ENCODE measurements at places on chromosomes 3 and 15. TPM values are rescaled to one million over a fixed set of nuclear protein-coding genes. Genes with fewer than 3 reads are reported as not detected.

GRCh38 chr3:162863579-162863978 lies 1367.0 kb downstream of the OTOL1 start:
- DNase-seq: no peak

BNC1 gene
- total RNA-seq: 7.7 TPM

DNA sequence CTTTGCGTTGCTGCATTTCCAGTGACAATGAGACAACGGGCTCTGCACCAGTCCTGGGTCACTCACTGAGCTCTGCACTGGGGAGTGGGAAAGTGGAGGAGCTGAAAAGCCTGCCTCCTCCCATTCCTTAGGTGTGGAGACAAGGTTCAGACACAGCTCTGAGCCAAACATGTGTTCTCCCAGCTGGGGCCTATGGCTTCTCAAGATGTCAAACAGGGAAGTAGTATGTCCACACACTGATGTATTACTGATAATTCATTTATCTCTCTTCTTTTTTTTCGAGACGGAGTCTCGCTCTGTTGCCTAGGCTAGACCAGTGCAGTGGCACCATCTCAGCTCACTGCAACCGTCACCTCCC lies 90.2 kb upstream of the SLC4A7 start:
- no peak for DNase-seq

GRCh38 chr3:49422379-49423248 lies at the start of gene AMT:
AMT (minus strand) TSS chr3:49422473; CDS start chr3:49422450, 23 bp downstream.
- DNase-seq: no peak

DNA sequence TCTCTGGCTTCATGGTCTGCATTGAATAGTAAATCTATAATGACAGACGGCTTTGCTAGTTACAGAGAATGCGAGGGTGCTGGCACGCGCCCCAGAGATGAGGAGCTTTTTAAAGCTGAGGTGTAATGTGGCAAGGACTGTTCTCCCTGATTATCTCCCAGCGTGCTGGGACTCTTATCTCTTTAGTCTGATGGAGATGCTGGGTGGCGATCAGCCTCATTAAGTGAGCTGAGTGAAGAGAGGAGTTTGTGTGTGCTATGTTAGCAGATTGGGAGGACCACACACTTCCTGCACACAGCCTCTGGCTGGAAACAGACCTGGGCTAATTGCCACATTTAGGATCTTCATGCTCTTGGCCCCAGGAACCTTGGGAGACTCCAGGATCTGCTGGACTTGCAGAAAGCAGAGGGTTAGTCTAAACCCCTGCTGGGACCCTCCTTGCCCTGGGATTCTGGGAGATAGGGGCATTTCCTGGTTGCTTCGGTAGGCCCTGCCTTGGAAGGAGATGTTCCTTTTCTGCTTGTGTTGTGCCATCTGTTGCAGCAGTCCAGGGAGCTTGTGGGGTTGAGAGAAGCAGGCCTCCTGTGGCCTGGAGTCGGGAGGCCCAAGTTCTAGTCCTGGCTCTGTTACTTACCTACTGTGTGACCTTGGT lies 15.0 kb downstream of the PDIA5 start:
- DNase-seq: no peak

Data from fibroblast of lung (primary cell).